ENCODE measurements at places on chromosomes 1 and 21.

GRCh38 chr1:3359351-3359750 lies 95.1 kb upstream of the ARHGEF16 start:
- DNase-seq, result no peak

GRCh38 chr21:29818383-29818921 lies 121.3 kb downstream of the GRIK1 start:
- no peak for DNase-seq

DNA sequence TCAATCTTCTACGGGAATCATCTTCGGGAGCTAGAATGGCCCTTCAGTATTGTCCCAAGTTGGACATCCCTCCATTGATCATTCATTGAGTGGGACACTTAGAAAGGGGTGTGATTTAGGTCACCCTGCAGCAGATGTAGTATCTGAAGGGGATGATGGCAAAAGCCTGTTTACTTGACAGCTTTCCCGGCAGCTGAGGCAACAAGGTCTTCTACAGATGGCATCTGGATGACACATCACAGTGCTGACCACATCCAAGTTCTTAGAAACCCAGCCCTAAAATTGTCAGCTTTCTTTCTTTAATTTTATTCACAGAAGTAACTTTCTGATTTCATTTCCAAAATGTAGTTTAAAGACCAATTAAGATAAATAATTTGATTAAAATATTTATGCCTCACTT lies 150.3 kb downstream of the AMY1C start:
- DNase-seq, result no peak

DNA sequence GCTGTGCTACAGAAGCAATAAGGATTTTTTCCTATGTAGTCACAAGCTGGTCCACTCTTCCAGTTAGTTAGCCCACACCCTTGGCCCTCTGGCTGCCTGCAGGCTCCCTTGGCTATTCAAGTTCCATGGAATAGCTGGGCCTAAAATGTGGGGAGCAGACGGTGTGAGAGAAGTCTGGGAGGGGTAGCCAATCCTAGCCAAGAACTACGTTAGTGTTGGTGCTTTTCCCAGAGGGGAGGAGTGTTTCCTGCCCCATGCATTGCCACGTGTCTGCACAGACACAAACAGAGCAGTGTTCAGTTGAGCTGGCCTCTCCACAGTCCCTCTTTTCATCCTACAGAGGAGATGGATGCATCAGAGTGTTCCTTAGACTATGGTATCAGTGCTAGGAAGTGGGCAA lies 59.0 kb upstream of the IPO9 start:
- peak; percentile 36 for DNase-seq

DNA sequence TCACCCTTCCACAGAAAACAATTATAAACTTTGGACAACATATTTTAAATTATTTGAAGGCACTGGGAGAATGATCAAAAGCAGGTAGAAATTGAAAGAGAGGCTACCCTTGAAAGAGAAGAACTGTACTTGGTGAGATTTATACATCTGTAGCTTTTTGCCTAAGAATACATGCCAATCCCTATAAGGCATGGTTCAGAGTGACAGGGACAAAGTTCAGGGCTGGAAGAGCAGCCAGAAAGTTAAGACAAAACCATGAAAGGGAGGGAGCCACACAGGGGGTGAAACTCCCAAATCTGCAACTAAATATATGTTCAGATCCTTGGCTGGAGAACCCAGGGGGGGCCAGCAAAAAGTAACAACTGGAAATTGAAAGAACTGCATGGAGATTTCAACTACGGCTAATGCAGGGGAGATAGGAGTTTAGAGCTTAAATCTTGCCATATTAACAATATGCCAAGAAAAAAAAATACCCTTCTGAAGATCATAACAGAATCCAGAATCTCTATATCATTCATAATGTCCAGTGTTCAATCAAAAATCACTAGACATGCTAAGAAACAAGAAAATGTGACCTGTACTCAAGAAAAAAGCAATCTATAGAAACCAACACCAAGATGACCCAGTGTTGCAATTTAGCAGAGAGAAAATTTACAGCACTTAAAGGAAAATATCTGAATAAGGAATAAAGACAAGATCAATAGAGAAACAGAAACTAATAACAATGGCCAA lies 25.5 kb downstream of the PACC1 start:
- DNase-seq, result no peak

GRCh38 chr1:67339623-67340343 lies 32.1 kb downstream of the IL12RB2 start:
- DNase-seq, result peak; percentile 64

DNA sequence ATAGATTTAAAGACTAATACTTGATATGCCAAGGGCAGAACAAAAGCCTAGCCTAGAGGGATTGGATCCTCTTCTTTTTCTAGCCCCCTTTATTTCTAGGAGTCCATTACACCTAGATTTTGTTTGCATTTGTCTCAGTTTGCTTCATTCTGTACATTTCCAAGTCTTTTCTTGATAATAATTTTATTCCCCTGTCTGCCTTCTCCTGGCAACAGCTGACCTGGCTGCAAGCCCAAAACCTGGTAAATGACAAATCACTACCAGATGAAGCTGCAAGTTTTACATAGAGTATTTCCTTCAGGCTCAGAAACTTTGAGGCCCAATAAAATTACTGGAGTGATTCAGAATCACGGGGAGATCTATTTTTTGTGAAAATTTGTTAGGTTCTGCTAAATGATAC lies 36.5 kb upstream of the LHX8 start:
- no peak for DNase-seq

- no peak for DNase-seq
Observed at GRCh38 chr1:10249808-10250457, 39.6 kb downstream of the KIF1B start.

GRCh38 chr1:184075055-184076029 lies 23.8 kb downstream of the TSEN15 start:
- DNase-seq, result peak; percentile 37

DNA sequence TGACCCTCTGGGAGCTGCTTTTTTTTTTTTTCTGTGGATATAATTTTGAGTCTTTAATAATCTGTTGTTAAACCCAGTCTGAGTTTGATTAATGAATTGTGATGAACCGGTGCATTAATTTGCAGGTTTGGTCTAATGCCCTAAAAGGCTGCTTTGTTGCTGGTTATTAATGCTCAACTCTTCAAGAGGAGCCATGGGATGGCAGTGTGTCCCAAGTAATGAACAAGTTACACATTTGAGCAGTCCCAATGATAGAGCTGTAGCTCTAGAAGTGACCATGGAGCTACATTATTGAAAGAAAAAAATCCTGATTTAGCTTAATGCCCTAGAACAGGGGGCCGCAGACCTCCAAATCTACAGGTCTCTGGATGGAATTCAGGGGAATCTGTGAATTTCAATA lies 53.1 kb downstream of the RWDD3 start:
- no peak for DNase-seq

DNA sequence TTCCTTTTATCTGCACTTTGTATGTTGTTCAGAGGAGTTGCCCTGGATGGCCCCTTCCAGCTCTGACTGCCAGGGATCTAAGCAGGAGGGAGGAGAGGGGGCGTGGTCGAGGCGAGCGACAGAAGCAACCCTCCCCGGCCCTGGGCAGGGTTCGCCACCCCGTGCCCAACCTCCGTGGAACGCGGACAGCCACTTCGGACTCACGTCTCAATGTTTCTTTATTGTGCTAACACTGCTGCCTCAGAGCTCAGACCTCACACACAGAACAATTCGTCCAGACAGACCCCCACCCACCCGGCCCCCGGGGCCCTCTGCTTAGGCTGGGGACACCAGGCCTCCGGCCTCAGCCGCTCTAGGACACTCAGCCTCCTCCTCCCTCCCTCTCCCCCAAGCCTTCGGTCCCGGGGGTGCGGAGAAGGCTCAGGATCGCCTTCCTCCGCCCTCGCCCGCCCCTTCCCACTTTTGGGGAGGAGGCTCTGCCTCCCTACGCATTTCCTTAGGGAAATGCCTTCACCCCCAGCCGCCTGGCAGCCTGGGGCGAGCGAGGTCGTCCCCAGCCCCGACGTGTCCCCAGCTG lies 8.3 kb downstream of the VSIG8 start:
- no peak for DNase-seq

DNA sequence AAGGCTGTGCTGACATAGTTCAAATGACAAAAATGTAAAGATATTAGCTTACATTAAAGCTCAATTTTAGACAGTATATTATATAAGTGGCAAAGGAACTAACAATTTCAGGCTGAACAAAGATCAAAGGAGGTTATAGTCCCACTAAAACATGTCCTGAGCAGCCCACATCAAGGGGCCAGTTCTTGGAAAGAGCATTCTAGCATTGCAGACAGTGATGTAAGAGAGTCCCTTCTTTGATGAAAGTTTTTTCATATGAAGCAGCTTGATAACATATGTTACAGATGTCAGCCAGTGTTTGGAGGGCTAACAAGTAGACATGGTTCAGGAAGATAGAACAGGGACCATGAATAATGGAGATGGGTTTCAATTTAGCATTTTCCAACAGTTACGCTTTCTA lies 301.7 kb downstream of the NTNG1 start:
- DNase-seq, result no peak

- no peak for DNase-seq
Observed at GRCh38 chr1:166069390-166069789, 97.4 kb downstream of the FAM78B start.

DNA sequence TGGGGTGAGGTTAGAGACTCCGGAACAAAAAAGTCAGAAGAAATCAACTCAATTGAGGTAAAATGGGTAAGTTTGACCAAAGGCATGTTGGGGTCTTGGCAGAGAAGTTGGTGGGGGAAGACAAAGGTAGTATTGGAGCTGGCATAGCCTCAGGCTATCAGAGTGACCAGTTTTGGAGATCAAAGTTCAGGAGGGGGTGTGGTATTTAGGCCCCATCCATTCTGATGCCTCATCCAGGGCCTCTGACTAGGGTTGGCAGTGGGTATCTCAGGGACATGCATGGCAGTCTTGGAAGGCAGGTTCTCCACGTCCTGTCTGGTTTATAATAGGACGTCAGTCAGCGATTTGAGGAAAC lies 73.2 kb upstream of the TRABD2B start:
- no peak for DNase-seq

GRCh38 chr1:3490046-3490745 lies 35.7 kb downstream of the ARHGEF16 start:
- DNase-seq, result no peak

DNA sequence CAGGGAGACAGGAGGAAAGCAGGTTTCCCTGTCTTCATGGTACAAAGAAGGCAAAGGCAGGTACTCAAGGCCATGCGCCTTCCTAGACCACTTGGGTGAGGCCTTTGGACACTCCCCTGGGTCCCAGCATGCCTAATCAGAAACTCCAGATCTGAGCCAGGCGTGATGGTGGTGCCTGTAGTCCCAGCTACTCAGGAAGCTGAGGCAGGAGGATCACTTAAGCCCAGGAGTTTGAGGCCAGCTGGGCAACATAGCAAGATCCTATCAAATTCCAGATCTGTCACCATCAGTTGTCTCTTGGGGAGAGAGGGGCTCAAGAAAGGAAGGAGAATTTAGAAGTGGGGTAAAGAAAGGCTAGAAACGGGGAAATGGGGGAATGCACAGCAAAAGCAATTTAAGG lies 96.3 kb upstream of the SLC25A33 start:
- DNase-seq, result no peak

GRCh38 chr1:186214791-186215190 lies 160.3 kb downstream of the TPR start:
- no peak for DNase-seq
